Activated T-helper 2 cell treated with anti-CD3 and anti-CD28 coated beads, Interferon-gamma antibody, Interleukin-2, Interleukin-4, amounts not matched to agents 10 μg/mL and 5 μg/mL and 100 μg/mL, durations not matched to agents 14 hours and 24 hours and 36 hours (primary cell): ENCODE measurements at places on chromosomes 1 and 21. TPM values are rescaled to one million over a fixed set of nuclear protein-coding genes. Genes with fewer than 3 reads are reported as not detected.

The OPTC gene
- total RNA-seq, result not detected in 2 replicates

The NDUFS5 gene
- 173 and 188 TPM in 2 replicates for total RNA-seq

The SH3BGR gene
- 0.92 and 1.0 TPM in 2 replicates for total RNA-seq

DNA sequence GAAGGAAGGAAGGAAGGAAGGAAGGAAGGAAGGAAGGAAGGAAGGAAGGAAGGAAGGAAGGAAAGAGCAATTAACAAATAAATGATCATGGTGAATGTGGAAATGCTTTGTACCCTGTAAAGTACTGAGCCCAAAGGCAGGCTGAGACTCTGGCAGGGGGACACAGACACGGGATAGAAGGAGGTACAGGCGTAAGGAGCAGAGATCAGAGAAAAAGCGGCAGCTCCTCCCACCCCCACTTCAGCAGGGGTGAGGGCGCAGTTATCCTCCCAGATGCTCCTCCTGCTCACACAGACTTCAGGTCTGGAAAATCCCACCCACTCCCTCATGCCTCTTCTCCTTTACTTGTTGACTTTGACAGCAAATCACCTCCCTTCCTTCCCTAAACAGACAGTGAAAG lies 464.5 kb downstream of the MATN1 start:
- DNase-seq, result no peak

DNA sequence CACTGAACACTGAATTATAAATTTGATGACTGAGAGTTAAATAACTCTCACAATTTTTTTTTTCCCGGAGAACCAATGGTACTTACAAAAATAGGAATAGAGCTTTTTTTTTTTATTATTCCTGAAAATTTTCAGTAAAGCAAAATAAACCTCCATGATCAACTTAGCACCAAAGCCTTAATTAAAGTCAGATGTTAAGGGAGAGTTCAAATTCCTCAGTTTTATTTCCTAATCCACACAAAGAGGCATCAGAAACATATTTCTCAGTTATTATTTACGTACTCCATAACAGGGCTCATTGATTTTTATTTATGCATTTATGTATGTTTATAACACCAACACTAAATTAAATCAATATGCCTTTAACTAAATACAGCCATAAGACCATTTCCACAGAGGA lies 55.5 kb downstream of the PLPPR5 start:
- DNase-seq, result no peak

GRCh38 chr1:41503538-41504113 lies 19.1 kb upstream of the EDN2 start:
- DNase-seq, result no peak

DNA sequence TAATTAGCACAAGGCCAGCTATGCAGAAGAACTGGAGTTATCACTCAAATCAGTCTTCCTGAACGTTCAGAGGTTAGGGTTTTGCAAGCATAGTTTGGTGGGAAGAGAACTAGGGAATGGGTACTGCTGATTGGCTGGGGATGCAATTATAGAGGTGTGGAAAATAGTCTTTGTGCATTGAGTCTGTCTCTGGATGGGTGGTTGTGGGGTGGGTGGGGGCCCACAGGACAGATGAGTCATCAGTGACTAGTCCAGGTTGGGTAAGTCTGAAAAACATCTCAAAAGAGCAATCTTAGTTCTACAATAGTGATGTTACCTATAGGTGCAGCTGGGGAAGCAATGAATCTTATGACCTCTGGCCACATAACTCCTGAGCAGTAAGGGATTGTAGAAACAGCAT lies 89.7 kb upstream of the HMCN1 start:
- no peak for DNase-seq

- DNase-seq, result no peak
These were observed 2.7 kb downstream of the ZNF692 start for GRCh38 chr1:248856176-248856575.

DNA sequence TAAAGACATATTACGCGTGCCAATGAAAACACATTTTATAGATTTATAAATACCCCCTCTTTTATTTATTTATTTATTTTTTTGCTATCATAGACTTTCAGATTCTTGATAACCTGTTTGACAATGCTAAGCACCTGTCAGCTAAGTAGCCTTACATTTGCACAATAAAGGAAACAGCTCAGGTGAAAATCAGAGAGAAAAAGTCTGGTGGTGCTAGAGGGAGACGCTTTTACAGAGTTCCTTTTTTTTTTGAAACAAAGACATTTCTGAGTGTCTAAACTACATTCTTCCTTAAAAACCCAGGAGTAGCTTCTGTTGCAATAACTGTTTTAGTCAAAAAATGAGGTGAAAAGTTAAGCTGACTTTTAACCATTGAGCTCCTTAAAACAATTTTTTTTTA lies 1611.6 kb downstream of the NCAM2 start:
- no peak for DNase-seq

- DNase-seq, result no peak
These were observed 156.2 kb upstream of the RGS18 start for GRCh38 chr1:192002063-192002462.

DNA sequence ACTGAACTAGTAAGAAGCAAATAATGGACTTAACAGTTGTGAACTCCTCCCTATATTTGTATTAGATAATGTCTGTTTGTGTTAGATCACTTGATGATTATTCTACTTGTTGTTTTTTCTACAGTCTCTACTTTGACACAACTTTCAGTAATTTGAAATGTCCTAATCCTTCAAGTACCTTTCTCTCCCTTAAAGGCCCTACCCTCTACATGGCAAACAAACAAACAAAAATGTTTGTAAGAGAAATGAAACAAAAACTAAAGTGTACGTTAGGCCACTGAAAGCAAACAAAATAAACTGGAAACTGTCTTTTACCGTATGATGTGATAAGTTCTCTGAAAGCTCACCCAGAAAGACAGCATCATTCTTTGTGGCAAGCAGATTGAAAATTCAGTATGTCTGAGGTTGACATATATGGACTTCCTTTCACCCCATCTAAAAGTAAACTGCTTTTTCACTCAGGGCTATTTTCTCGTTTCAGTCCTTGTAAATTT lies 255.9 kb upstream of the SNX7 start:
- DNase-seq, result no peak

DNA sequence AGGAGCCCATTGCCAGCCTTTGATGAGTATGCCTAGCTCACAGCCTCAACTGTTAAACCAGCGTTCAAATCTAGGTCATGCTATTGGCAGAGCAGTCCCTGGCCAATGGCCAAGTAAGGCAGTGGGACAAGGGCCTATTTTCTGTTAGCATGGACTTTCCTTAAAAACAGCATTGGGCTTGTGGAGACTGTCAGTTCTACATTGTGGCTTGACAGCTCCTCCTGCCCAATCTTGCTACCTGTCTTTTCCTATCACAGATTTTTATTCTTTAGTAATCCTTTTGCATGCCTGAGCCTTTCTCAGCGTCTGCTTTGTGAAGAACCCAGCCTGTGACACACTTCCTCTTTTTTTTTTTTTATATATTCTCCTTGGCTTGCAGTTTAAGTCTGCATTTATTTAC lies 56.4 kb downstream of the DIP2A start:
- no peak for DNase-seq

DNA sequence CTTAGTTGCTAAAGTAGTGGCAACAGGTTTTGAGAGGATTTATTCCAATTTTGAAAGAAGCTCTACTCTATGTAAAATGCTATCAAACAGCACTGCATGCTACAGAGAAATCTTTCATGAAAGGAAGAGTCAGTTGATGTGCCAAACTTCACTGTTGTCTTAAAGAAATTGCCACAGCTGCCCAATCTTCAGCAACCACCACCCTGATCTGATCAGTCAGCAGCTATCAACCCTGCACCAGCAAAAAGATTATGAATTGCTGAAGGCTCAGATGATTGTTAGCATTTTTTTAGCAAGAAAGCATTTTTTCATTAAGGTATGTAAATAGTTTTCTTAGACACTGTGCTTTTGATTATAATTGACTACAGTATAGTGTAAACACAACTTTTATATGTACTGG lies 49.6 kb downstream of the SLC9C2 start:
- no peak for DNase-seq

DNA sequence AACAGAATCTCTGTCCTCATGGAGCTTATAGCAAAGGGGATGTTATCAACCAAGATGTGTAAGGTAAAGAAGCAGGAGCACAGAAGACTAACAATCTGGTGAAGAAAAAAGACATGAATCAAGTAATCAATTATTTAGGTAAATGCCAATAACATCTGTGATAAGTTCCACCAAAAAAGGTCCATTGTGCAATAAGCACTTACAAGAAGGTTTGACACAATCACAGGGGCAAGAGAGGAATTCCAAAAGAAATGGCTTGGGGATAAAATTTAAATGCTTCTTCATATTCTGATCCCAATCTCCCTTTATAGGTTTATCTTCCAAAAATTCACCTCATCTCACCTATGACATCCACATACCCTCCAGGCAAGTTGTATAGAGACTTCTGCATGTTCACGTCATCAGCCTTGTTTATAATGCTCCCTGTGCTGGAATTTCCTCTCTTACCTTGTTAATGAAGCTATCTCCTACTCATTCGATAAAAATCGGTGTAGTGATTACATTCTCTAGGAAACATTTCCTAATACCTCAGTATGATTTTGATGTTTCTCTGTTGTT lies 53.6 kb upstream of the DPT start:
- no peak for DNase-seq

DNA sequence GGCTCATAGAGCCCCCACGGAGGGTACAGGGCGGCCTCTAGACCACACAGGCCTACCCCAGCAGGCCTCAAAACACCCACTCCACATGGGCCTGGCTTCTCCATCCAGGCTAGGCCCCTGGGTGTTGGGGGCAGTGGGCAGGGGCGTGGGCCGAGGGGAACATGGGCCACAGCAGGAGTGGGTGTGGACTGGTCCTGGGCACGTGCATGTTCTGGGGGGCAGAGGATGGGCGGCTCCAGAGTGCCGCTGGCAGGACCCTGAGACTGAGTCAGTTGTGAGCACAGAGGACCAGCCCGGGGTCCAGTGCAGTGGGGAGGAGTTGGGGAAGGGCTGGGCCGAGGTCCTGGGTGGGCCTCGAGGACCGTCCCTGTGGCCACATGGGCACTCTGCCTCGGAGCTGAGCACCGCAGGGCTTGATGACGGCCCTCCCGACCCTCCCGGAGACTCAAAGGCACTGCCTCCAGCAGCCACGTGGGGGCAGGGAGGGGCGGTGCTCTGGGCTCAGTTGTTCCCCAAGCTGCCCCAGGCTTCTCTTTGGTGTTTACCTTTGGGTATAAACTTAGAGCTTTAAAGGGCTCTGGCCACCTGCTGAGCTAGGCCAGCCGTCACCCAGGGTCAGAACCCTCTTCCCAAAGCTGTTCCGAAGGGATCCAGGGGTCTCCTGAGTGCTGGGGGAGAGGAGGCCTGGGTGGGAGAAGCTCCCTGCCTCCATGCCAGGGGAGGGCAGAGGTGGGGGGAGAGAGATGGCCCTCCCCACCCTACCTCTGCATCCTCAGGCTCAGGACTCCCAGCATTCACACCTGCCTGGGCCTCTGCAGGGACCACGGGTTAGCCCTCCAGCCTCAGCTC lies 79.9 kb downstream of the MORN1 start:
- peak; percentile 36 for DNase-seq

DNA sequence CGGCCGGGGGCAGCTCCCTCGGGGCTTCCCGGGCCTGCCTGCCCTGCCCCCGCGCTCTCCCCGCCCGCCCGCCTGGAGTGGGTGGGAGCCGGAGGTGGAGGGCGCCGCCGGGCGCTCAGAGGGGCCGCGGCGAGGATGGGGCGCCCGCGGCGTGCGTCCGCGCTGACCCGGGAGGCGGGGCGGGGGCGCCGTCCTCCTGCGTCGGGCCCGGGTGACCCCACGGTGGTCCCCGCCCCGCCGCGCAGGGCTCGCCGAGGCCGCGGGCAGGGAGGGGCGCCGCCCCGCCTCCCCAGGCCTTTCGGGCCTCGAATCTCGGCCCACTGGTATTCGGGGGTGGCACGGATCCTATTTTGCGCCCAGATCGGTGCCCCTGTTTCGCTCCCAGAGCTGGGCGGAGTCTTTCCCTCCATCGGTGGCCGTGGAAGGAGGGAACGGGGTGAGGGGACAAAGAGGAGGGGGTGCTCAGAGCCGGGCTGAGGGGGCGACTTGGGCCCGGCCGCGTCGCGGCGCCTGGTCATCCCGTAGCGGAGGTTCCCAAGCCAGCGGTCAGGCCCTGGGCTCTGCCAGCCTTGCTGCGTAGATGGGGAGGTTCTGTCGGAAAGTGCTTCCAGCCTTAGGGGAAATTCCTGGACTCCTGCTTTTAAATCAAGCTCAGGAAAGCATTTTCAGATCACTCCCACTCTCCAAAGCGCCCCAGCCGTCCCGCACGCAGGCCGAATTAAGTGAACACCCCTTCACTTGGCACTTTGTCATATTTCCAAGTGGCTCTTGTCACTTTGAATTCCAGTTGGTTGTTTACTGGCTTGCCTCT lies 545 bp downstream of the PATJ start:
- no peak for DNase-seq

DNA sequence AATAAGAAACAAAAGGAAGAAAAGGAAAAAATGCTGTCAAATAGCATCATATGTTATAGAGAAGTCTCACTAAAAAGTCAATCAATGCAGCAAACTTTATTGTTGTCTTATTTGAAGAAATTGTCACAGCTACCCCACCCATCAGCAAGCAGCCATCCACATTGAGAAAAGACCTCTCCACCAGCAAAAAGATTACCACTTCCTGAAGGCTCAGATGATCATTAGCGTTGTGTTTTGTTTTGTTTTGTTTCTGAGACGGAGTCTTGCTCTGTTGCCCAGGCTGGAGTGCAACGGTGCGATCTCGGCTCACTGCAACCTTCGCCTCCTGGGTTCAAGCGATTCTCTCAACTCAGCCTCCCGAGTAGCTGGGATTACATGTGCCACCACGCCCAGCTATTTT lies 29.0 kb downstream of the ATP2B4 start:
- no peak for DNase-seq

DNA sequence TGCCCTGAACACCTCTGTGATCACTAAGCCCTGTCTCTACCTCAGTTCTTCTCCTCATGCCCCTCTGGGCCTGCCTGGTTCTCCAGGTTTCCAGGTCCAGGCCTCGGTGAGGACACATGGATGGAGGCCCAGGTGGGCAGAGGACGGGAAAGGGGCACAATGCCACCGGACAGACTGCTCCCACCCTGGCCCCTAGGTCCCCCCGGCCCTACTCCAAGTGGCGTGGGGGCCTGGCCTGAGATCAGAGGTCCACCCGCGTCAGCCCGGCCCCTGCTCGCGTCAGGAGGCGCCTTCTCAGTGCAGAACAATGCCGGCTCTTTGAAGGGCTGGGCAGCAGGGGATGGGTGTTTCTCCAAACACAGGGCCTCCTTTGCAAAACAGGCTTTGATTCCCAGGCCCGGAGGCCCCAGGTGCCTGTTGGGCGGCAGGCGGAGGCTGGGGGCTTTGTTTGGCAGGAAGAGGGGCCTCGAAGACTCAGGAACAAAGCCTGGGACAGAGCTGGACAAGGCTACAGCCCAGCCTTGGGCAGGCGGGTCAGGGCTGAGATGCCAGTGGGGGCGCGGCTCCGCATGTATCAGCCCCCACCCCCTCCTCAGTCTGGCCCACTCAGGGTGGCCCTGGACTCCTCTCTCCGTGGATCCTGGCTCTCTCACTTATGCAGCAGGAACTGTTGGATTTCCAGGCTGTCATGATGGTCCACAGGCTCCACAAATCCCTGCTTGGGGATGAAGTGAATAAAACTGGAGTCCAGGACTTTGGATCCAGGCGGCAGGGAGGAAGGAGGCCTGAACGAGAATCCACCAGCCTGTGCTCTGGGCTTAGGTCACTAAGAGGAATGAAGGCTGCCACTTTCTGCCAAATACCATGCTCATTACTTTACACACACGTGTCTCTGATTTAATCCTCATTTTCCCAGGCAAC lies 77.4 kb upstream of the SLC2A1 start:
- DNase-seq, result no peak
